ENCODE measurements at places on chromosomes 6 and 20.

- DNase-seq = no peak
These were observed 31.8 kb downstream of the KCNK5 start for GRCh38 chr6:39197521-39197920.

DNA sequence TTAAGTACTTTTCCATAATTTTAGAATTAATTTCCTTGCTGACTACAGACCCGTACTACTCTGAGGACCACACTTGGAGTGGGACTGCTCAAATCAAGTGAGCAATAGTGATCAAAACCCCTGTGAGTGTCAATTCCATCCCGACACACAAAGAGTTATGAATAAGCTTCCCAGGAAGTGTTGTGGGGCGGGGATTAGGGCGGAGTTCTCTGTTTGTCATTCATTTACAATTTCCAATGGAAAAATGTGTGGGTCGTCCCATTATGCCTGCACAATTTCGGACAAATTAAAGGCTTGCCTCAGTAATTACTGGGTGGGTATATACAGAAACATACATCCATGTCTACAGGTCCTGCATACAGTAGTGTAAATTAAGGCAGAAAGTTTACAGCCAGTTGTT, 84.2 kb downstream of the ISM1 start:
- no peak for DNase-seq

DNA sequence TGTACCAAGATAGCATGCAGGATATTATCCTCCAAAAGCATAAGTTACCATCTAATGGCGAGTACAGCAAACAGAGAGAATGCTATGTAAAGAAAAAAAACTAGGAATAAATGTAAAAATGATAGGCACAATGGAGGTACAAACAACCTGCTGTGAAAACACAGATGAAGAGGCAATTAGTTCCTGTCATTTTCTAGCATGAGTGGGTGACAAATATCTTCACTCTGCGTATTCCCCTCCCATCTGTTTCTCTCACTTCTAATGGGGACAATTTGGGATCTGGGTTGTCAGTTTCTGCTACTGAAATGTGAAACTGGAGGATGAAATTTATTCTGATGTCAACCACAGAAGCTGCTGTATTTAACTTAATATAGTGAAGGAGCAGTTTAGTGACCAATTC, 11.7 kb upstream of the PTPRK start:
- DNase-seq = no peak

DNA sequence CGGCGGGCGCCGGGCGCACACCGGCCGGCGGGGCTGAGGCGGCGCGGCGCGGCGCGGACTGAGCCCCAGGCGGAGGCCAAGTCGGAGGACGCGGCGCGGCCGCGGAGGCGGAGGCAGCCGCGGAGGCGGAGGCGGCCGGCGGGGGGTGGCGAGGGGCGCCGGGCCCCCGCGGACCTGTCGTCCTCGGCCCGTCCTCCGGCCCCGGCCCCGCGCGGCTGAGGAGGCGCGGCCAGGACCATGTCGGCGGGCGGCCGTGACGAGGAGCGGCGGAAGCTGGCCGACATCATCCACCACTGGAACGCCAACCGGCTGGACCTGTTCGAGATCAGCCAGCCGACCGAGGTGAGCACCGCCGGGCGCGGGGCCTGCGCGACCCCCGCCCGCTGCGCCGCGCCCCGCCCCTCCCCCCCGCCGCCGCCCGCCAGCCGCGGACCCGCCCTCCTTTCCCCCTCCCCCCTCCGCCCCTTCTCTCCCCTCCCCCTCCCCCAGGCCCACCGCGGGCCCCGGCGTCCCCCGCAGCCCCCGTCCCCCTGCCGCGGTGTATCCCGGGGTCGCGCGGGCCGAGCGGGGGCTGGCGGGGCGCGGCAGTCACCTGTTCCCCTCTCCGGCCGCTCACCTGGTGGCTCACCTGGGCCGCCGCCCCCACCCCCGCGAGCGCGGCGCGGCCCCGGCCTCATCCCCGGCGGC, at the start of gene AFDN:
AFDN (plus strand) TSS at position 16 of the 687 bp plus-strand sequence; CDS start at position 238, 222 bp downstream.
- DNase-seq = no peak

DNA sequence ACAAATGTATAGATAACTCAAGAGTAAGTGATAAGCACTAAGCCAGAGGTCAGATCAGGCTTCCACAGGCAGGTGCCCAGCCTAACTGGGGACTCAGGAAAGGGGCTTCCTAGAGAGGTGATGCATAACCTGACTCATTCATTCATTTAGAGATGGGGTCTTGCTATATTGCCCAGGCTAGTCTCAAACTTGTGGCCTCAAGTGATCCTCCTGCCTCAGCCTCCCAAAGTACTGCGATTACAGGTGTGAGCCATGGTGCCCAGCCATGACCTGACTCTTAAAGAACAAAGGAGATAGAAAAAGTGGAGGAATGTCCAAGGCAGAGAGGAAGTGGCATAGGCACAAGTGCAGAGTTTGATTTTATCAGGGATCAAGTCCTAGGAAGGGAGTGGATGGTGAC, 41.9 kb downstream of the GJA10 start:
- no peak for DNase-seq

DNA sequence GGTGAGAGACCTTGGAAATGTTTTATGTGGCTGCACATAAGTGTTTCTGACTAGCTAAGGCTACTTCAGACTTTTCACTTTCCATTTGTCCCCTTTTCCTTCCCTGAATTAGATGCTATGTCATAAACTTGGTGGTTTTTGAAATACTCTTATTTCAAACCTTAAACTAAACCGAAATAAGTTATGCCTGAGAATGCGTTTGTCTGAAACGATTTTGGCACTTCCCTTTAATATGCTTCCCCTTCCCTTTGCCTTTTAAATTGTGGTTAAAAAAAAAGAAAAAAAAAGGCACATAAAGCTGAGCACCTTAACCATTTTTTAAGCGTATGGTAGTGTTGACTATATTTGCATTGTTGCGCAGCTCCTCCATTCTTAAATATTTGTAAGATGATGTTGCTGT, 14.3 kb downstream of the ZNF451 start:
- no peak for DNase-seq

GRCh38 chr20:40442181-40442963, 246.7 kb downstream of the MAFB start:
- no peak for DNase-seq

- no peak for DNase-seq
These were observed 35.1 kb downstream of the SRC start for GRCh38 chr20:37380864-37381579.
